Ureter (tissue), 1 donor: ENCODE measurements at places on chromosomes 5 and 9. TPM values are rescaled to one million over a fixed set of nuclear protein-coding genes. Genes with fewer than 3 reads are reported as not detected.
A peak's percentile ranks its signal among the peaks of the same experiment; 100 is the strongest.

The FOXD1 gene
- 1.1 TPM for total RNA-seq

The CFAP157 gene
- total RNA-seq = 1.5 TPM

The IL5 gene
- total RNA-seq = not detected

The SPATA31E1 gene
- total RNA-seq = not detected

The F2RL2 gene
- total RNA-seq = not detected

The MORN5 gene
- total RNA-seq = 1.4 TPM

The ANKDD1B gene
- 3.6 TPM for total RNA-seq

The OLFM1 gene
- 47.8 TPM for total RNA-seq

The LCNL1 gene
- total RNA-seq = 1.7 TPM

DNA sequence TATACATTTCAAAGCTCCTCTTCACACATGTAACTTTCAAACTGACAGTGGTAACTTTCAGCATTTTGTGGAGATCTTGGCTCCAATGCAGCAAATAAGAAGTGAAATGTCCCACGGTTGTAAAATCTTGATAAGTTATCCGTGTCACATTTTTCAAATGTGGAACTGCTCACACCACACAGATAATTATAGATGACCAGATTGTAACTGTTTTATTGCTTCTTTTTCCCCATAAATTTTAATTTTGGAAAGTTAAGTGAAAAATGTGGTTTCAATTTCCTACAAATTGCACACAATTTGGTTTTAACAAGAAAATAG, 347.1 kb downstream of the EBF1 start:
- no peak for DNase-seq

DNA sequence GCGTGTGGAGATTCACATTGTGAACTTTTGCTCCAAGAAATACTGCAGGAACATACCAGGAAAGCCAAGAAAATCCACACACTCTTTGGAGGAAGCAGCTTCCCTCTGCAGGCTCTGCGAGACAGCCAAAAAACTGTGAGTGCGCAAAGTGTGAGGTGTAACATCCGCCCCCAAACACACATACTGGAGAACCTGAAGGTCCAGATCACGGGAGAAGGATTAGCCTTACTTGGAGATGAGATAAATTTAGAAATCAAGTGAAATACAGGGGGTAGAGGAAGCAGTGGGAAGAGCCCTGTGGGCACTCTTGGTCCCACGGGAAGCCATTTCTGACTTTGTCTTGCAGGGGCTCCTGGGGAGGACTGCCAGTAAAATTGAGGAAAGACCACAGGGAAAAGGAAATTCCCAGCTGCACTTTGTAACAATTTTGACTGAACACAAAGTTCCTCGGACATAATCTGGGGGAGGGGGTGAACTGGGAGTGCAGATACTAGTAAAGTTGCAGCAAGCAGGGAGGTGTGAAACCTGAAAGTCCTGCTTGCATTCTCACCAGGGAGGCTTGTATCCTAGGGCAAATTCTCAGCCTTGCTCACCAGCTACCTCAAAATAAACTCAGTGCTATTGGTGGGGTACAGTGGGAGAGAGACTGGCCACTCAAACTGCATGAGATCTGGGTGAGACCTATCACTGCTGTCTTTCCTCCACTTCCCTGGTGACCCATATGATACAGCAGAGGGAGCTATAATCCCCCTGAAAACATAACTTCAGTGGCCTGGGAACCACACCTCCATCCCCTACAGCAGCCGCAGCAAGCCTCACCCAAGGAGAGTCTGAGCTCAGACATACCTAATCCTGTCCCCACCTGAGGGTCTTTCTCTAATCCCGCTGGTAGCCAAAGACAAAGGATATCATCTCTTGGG, 109.1 kb downstream of the ALDH1A1 start:
- DNase-seq = no peak

GRCh38 chr9:114035845-114036801, 42.0 kb downstream of the AMBP start:
- DNase-seq = peak; percentile 34

GRCh38 chr9:131706608-131706970, 33.3 kb downstream of the RAPGEF1 start:
- DNase-seq = no peak

DNA sequence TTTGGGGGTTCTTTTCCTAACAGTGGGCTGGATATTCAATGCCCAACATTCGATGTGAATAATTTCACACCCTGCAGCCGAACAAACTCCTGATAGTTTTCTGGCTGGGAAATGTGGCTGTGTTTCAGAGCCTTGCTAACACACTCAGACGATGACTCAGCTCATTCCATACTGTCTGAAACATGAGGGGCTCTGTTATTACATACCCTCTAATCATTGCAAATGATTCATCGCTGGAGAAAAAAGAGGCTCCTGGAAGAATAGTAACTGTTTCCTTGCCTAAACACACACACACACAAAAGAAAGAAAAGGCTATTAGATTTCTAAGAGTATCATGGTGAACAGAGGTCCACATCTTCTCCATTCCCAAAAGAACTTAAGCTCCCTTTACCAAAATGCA, 75.8 kb downstream of the OXCT1 start:
- no peak for DNase-seq

- no peak for DNase-seq
Observed at GRCh38 chr9:126248680-126249079, 77.9 kb upstream of the MVB12B start.

DNA sequence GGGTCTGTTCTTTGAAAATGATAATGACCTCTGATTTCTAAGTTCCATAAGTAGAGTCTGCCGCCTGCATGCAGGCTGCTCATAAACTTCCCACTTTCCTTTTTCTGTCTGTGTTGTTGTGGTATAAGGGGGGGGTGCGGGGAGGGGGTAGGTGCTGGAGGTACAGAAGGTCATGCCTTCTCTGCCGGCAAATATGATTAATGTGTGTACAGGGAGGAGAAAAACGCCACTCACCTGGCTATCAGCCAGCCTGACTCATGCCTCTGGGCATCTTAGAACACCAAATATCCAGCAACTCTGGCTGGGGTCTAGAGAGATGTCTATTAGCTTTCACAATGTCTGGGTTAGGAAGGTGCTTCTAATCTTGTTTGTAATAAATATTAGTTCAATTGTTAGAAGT, 128.3 kb downstream of the EFNA5 start:
- DNase-seq = peak; percentile 86

DNA sequence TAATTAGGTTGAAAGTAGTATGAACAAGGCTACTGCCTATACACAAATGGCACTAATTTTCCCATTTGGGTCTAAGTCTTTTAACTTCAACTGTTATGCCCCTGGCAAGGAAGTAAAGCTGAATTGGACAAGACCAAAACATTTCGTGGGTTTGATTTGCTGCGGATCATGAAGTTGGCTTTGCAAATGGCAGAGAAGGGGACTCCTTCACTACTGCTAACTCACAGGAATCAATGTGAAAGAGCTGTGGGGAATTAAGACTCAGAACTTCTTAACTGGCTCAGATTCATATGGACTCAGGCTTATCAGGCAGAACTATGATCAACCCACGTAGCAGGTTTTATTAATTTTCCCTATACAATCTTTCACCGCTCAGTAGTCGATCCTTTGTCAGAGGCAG, 73.8 kb upstream of the IFNE start:
- no peak for DNase-seq

GRCh38 chr9:135037521-135038250, 49.8 kb upstream of the OLFM1 start:
- DNase-seq = no peak

DNA sequence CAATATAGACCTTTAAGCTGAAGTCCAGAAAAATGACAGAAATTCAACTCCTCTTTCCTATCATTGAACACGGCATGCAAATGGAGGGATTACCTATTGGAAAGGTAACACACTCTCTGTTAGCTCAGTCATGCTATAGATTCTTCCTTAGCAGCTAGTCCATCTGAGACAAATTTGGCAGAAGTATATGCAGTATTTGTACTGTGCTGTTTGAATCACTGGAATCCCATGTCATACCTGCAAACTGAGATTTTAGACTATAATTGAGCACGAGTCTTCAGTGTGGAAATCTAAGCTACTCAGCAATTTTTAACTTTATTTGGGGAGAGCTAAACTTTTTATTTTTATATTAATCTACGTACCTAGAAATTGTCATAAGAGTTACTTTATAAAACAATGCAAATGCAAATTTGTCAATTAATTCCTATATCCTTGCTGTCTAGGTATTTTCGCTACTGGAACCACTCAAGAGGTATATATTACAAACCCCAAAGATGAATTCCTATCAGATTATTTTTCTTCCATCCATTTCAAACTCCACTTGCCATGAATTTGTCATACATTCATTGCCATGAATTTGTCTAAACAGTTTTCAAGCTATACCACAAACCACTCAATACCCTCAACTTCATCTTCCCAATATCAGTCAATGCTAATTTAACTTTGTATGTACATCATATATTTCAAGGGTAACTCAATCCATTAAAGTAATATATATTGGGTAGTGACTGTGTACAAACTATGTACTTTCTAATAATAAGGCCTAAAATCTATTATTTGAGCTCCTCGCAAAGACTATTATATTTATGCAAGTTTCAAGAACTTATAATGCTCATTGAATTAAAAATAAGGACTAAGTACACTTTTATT, 224.8 kb downstream of the MEF2C start:
- DNase-seq = no peak

- DNase-seq = no peak
Observed at GRCh38 chr5:89930591-89931392, 478.8 kb downstream of the CETN3 start.

GRCh38 chr9:92035146-92035545, 80.1 kb downstream of the SPTLC1 start:
- no peak for DNase-seq

DNA sequence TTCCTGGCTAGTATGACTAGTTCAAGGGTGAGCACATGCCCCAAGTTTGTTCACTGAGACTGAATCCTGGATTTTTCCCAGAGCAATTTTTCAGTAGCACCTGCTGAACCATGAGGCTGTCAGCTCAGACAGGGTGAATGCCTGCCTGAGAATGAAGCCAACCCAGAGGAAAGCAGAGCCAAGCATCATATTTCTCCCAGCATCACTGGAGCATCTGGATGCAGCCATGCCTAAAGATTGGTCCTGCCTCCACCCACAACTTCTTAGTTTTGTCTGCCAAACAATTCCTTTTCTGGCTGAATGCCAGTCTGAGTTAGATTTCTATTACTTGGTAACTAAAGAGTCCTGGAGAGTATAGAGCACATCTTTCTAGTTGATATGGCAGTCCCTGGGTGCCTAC, 343.6 kb downstream of the CSNK1G3 start:
- DNase-seq = no peak

- no peak for DNase-seq
Observed at GRCh38 chr5:39068099-39068498, 6.1 kb downstream of the RICTOR start.

GRCh38 chr9:89731262-89732182, 126.7 kb downstream of the GADD45G start:
- no peak for DNase-seq

DNA sequence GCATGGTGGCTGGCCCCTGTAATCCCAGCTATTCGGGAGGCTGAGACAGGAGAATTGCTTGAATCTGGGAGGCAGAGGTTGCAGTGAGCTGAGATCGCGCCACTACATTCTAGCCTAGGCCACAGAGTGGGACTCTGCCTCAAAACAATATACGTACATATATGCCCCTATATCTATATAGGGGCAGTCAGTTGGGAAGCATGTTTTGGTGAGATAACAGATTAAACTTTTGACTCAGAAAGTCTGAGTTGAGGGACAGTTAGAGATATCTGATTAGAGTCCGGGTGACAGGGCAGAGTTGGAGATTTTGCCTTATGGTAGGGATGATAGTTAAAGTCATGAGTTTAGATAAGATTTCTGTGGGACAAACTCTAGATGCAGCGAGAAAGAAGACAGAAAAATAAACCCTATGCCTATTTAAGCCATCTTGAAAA, 71.8 kb upstream of the ALDH1A1 start:
- no peak for DNase-seq
